ENCODE measurements at places on chromosomes 11 and 22. TPM values are rescaled to one million over a fixed set of nuclear protein-coding genes. Genes with fewer than 3 reads are reported as not detected.

The SMC1B gene
- polyA plus RNA-seq: 0.23 TPM

The RIMBP3B gene
- not detected for polyA plus RNA-seq

The HEPHL1 gene
- polyA plus RNA-seq: 0.33 TPM

The PDXP gene
- polyA plus RNA-seq: 15.4 TPM

The NRXN2 gene
- 14.9 TPM for polyA plus RNA-seq
